ENCODE measurements at places on chromosomes 6 and 20.

- DNase-seq = no peak
Observed at GRCh38 chr6:93453956-93454355, 34.6 kb upstream of the EPHA7 start.

DNA sequence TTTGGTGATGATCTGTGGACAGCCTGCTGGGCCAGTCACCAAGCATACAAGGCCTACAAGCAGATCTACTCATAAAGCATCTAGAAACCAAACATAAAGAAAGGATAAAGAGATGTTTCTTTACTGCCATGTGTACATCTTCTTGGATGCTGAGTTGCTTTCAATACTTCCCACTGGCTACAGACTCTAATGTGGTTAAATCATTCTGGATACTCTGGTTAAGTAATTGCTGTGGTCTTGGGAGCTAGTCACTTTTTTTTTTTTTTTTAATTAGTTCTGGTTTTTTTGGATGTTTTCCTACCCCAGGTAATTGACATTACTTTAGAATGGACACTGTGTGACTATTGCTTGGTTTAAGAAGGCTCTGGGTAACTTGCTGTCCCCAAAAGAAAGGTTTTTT is 215.4 kb upstream of the RUNX2 start:
- DNase-seq = no peak

DNA sequence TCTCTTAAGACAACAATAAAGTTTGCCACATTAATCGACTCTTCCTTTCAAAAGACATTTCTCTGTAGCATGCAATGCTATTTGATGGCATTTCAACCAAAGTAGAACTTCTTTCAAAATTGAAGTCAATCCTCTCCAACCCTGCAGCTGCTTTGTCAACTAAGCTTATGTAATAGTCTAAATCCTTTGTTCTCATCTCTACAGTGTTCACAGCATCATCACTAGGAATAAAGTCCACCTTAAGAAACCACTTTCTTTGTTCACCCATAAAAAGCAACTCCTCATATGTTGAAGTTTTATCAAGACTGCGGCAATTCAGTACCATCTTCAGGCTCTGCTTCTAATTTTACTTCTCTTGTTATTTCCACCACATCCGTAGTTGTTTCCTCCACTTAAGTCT is 11.5 kb upstream of the BLOC1S5 start:
- DNase-seq = no peak

- DNase-seq = no peak
Observed at GRCh38 chr6:41167173-41167963, 4.5 kb upstream of the TREM2 start.

DNA sequence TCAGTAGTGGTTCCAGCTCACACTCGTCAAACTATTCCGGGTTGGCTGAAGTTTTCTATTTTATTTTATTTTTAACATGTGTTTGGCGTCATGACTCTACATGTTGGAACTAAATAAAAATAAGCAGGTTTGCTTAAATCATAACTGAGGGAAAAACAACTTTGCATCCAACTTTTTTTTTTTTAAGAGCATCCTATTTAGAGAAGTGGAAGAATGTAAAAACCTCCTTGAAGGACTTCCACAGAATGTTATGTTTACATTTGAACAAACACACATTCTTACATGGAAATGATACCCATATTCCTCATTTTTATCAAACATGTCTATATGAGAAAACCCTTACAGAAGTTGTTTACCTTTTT is 659 bp downstream of the PRDM1 start:
- DNase-seq = no peak

DNA sequence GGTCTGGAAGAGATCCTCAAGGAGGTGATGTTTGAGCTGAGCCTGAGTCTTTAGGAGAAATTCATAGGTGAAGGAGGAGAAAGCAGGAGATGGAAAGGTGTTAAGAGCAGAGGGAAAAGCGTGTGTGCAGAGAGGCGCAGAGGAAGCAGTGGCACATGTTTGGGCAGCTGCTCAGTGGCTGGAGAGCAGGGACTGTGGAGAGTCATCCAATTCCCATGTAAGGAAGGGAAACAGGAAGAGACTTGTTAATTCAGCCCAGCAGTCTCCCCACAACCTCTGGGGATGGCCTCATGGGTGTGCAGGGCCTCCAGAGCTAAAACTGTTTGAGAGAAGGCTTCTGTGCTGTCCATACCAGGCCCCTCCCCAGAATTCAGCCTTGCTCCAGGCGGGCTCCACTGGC is 16.2 kb downstream of the AAR2 start:
- DNase-seq = no peak

Measured in AG09319 (cell line).